ENCODE measurements at places on chromosomes 16 and 17.

- DNase-seq: no peak
Measured at GRCh38 chr17:75773121-75773807, 8.3 kb upstream of the GALK1 start.

- no peak for DNase-seq
Measured at GRCh38 chr17:36130346-36130745, 26.7 kb downstream of the CCL4 start.

GRCh38 chr17:68865584-68865983 lies 89.6 kb downstream of the ABCA8 start:
- no peak for DNase-seq

GRCh38 chr16:55542459-55543082 lies 23.9 kb upstream of the CAPNS2 start:
- no peak for DNase-seq

DNA sequence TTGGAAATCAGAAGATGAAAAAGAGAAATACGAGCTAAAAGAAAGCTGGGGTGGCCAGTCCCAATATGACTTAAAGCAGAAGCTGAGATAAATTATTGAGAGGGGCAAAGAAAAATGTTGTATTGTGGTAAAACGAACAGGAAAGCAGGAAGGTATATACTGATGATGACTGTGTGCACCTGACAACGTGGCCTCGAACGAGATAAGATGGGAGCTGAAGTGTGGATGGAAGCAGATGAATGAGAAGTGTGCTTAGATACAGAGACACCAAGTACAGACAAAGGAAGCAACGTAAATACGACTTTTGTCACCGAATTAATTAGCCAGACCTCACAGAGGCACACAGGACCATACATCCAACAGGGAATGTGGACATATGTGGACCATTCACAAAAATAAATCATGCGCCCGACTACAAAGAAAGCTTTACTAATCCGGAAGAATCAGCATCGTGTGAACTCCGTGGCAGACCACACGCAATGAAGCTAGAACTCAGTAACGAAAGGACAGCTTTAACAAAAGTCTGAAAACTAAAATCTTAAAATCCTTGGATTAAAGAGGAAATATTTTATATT lies 218.7 kb downstream of the RPTOR start:
- no peak for DNase-seq

DNA sequence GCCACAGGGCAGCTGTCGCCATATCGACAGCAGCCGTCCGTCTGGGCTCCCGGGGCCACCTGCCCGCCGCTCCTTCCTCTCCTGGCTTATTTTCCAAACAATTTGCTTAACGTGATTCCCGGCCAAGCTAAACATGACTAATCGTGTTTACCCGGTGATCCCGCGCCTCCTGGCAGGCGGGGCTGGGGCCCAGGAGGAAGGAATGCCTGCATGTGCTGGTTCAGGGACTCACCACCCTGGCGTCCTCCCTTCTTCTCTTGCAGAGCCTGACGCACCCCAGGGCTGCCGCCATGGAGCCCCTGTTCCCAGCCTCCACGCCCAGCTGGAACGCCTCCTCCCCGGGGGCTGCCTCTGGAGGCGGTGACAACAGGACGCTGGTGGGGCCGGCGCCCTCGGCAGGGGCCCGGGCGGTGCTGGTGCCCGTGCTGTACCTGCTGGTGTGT lies 6.1 kb downstream of the SSTR5 start:
- DNase-seq: no peak

- DNase-seq: peak; percentile 88
Measured at GRCh38 chr17:83199500-83200201, 120.2 kb downstream of the METRNL start.
